RWPE1 (cell line): ENCODE measurements at places on chromosomes 7 and 10.
A peak's percentile ranks its signal among the peaks of the same experiment; 100 is the strongest.

GRCh38 chr7:82044497-82045080 lies 274.7 kb upstream of the HGF start:
- DNase-seq: peak; percentile 13

DNA sequence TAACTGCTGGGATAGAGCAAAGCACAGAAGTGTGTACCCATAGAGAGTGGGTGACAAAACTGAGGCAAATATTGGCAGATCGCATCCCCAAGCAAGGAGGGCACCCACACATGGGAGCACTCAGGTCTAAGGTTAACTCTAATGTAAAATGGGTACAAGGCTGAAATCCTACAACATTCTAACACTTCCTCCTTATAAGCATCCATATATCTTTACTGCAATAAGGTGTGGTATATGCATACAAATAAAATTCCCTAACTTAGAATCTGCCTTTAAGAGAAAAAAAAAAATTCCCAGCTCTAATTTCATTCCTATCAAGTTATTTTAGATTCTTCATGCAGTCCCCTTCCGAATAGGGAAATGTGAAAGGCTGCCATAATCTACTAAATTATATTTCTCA lies 18.7 kb downstream of the EIF3A start:
- no peak for DNase-seq

- peak; percentile 29 for DNase-seq
These were observed 358.2 kb downstream of the FGFR2 start for GRCh38 chr10:121240011-121240410.

DNA sequence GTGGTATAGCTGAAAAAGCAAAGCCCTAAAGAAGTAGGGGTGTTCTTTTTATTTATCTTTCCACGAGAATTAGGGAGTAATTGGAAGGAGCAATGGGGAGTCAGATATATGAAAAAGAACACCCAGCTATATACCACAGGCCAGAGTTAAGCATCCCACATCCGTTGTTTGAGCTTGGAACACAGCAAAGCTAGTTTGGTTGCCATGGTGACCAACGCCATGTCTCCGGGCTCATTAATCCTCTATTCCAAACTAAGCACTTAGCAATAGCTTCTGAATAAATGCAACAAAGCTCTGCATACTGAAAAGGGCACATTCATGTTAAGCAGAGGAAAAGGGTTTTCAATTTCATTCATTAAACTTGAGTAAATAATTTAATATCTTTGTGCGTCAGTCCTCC lies 23.5 kb downstream of the ASB4 start:
- peak; percentile 7 for DNase-seq

DNA sequence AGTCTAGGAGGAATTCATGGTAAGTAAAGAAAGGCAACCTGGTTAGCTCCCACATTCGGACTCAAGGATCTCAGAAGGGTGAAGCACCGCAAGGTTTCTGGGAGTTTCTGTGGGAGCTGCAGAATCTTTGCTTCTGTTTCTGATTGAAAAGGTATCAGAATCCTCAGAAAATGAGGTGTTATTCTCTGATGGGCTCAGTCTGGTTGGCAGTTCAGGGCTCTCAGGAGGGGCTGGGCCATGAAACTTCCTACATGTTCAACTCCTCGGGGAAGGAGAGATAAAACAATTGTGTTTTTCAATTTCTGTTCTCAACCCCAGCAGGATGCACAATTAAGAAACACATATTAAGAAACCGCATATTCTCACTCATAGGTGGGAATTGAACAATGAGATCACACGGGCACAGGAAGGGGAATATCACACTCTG lies 9.1 kb downstream of the OR2A7 start:
- no peak for DNase-seq

GRCh38 chr10:4780782-4781181 lies 45.2 kb upstream of the AKR1E2 start:
- peak; percentile 64 for DNase-seq

DNA sequence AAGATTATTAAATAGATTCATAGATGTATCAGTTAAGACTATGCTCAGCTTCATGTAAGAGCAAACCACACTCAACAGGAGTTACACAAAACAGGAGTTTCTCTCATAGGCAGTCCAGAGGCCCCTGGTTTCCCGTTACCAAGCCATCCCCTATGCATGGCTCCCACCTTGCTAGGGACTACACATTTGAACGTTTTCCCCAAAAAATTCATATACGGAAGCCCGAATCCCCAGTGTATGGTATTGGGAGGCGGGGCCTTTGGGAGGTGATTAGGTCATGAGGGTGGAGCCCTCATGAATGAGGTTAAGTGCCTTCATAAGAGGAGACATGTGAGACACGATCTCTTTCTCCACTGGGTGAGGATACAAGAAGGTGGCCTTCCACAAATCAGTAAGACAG lies 29.1 kb downstream of the RSU1 start:
- DNase-seq: no peak

DNA sequence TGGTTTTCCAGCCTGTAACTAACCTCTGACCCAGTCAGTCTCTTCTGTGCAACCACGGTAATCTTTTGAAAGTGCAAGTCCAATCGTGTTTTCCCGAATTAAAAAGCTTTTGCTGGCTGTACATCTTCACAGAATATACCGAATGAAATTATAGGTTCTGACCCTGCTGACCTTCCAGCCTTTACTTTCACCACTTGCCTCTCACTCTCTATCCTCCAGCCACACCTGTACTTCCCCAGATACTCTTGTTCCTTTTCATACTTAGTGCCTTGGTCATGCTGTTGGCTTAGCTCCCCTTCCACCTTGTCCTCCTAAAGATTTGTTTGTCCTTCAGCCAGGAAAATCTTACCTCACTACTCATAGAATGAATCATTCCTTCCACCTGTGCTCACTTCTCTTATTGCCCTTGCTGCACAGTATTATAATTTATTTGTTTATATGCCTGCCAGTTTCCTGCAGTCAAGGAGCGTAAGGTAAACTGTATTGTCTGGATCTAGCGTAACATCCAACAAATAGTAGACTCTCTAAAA lies 2.3 kb upstream of the PNPLA8 start:
- DNase-seq: peak; percentile 64

GRCh38 chr7:32034052-32034451 lies 36.2 kb downstream of the PDE1C start:
- peak; percentile 29 for DNase-seq

DNA sequence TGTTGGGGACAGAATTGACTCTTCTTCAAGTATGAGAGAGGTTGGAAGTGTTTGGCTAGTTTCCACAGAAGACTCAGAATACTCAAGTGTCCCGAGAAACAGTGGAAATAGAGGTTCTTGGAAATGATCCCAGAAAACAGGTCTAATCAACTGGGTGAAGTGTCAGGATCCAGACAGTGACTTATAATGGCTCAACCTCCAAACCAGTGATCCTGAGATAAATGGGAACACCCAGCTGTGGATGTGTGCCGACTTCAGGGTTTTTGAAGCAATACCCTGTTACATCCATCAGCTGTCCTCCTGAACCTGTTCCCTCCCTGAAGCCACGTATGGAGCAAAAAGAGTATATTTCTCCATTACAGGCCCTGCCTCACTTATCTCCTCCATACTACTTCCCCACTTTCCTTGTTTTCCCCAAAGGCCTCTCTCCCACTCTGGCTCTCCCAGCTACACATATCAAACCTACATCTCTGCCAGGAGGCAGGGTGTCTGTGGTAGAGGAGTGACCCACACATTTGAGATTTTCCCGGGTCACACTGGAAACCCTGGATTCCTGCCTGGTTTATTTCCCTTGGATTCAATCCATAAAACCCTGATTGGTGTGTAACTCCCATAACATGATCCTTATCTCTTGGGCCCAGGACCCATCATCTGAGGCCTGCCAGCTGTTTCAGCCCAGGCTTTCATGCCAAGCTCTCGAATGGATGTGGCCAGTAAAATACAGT lies 17.6 kb upstream of the ELOVL3 start:
- DNase-seq: no peak

GRCh38 chr7:128097211-128097731 lies 66.0 kb upstream of the LRRC4 start:
- no peak for DNase-seq

DNA sequence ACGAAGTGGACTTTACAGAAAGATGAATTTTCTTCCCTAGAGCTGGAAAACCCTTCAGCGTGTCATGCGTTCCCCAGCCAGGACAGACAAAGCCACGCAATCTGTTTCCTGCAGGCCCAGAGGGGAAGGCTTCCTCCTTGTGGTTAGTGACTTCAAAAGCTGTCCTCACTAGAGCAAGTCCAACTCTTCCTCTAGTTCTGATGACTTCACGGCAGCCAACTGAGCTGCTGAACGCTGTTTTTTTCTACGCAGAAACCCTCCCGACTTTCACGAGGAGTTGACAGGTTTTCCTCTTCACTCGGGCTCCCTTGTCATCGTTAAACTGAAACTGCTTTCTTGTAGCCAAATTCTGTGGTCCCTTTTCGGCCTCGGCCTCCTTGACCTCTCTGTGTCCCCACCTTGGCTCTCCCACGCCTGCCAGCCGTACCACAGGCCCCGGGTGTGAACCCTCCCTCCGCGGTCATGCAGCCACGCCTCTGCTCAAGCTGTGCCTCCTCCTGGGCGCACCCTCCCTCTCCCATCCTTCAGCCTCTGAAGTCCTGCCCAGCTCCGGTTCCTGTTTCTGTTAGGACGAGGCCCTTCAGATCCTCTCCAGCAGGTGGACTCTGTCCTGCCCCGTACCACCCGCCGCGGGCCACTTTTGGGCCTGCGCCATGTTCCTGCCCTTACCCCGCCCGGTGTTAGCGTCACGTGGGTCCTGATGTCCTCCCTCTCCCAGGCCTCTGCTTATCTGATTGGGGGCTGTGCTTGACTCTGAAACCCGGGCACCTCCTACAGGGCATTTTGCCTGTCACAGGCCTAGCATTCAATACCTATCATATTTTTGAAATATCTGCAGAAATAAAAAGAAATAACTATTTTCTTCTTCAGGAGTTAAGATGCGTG lies 39.3 kb downstream of the CUX1 start:
- peak; percentile 97 for DNase-seq

DNA sequence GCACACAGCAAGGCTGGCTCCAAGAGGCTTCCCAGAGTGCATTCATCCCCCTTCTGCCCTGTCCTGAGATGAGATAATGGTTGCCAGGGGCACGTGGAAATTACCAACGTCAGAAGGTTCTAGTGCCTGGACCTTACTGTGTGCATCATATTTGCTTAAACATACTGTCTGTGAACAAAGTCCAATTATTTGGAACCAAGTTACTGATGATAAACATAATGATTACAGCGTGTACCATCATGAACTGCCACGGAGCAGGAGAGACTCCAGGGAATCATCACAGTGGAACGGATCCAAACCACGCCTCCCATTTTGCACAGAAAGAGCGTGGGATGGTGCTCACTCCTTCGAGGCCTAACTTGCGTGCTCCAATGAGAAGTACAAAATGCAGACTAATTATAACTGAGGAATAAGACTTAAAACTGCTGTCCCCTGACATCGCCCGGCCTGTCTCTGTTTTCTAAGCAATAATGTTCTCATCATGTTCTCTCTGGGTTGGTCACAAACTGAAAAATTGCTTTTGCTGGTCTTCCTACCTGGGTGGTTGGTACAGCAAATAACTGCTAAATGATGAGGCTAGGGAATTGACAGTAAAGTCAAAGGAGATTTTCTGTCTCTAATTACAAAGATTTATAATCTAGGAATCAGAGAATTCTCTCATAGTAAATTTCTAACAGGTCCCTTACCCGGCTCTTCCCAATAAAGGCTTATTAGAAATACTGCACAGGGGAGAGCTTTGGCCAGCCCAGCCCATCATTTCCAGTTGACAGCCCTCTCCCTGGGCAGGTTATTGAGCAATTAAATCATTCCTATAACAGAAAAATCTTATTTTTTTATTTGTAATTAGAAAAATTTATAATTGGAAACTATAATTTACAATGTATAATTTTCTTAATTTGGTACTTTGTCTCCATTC lies 182.2 kb downstream of the CAMK1D start:
- DNase-seq: no peak

DNA sequence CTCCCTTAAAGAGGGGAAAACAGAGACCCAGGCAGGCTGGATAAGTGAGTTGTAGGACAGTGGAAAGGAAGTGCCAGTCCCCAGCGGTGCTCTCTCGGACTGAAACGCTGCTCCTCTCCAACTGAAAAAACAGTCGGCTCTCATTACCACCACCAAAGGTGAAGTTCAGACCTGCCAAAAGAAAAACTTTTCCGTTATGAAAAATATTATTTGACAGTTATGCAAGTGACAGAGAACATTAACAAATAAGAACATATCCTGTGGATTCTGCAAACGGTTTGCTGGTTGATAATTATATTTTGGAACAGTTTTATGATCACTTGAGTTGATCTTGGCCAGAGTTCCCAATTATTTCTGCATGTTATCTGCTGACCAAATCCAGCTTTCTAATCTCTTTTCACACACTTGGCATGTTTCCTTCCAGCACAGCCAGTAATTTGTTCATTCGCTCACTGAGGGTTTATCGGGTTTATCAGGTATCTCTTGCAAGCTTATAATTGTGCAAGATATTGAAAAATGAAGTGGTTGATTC lies 82.6 kb downstream of the PTPRE start:
- DNase-seq: no peak

- no peak for DNase-seq
These were observed 126.7 kb downstream of the GLI3 start for GRCh38 chr7:42110333-42110732.

GRCh38 chr7:120344276-120344675 lies 71.3 kb downstream of the KCND2 start:
- DNase-seq: no peak

DNA sequence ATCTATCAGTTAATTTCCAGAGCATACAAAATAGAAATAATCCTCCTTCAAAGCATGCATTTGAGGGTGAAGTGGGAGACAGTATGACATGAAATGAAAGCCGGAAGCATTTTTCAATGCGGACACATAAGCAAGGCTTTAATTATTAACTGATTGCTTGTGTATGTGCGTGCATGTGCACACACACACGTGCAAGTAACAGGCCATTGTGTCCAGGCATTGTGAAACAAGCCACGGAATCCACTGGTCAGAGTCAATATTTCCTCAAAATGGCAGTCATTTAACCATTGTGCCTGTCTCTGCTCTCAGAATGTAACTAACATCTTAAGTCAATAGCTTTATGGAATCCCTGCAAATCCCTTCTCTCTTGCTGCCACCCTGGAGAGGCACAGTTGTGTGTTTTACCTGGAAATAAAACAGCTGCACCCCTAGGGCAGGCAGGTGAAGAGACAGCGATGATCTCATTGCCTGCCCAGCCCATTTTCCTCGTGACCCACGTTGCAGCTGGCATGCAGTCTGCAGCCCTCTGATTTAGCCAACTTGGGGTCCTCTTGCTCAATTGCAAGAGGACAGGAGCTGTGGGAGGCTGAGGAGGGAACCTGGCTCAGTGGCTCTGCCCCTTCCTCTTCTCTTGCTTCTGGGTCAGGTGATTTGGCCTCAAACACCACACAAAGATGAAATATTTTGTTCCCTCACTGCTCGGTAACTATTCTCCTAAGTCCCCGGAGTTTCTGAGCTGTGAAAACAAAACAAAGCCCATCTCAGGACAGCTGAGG lies 500.9 kb upstream of the ZMIZ1 start:
- DNase-seq: no peak

- DNase-seq: no peak
These were observed 62.4 kb downstream of the INHBA start for GRCh38 chr7:41640487-41640886.

- no peak for DNase-seq
These were observed 569.9 kb upstream of the C7orf33 start for GRCh38 chr7:148020679-148021078.
